SK-N-SH treated with all-trans-retinoic acid at 6 μM for 48 hours (cell line): ENCODE measurements at places on chromosomes 7 and 10.

DNA sequence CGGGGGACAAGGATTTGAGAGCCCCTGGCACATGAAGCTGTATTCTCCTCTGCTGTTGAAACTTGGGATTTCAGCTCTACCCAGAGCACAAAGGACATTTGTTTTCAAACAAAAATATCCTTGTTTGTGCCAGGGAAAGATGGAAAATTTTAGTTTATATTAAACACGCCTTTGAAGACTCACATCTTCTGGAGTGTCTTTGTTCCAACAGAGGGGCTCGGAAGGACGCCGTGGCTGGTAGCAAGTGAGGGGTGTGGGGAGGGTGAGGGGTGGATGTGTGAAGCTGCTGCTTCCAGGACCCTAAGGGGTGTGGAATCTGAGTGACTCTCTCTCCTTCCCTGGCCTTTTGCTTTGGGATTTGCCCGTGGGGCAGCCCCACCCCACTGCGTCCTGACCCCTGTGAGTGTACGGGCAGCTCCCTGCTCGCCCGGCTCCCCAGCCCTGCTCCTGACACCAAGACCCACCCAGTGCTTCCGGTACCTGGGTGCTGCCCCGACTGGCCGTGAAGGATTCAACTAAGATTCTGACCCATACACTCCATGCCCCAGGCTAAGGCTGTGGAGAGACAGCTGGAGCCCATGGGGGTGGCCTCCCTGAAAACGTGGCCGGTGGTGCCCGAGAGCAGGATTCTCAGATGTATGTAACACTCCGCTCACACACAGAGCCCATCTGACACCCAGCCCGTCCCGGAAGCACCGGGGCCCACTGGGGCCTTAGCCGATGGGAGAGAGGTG lies 59.6 kb downstream of the ZRANB1 start:
- ATAC-seq: no peak

DNA sequence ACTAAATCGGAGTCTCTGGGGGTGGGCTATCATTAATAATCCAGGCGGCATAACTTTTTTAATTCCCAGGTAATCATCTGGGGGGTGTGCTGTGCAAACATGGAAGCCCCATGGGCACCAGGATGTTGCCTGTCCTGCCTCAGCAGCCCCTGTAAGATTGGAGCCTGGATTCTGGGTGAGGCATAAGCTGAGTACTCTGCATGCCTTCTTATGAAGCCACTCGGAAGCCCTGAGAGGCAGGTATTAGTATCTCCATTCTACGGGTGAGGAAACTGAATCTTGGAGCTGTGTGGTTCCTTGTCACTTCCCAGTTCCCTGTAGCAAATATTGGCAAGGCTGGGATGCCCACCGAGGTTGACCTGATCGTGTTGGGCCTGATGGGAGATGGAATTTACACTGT lies 7.4 kb upstream of the OPN4 start:
- no peak for ATAC-seq

DNA sequence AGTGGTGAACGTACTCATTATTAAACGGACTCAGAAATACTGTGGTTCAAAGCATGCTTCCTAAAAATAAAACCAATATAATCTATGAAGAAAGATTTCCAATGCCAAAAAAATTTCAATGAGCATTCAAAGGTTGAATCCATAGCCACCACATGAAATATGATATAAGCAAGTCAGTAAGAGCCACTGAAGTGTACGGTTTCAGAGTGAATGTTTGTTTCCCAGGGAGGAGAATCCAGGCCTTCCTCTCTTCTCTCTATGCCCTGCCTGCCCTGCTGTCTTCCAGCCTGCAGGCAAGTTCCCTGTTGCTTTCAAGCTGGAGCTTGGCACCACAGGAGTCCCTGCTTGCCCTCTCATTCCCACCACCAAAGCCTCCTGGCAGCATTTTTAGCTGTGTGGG lies 1171.6 kb upstream of the C7orf33 start:
- ATAC-seq: peak; percentile 46; the same call in 2 of the 3 replicates

GRCh38 chr7:105015390-105015965 lies 1.5 kb downstream of the KMT2E start:
- no peak for ATAC-seq

DNA sequence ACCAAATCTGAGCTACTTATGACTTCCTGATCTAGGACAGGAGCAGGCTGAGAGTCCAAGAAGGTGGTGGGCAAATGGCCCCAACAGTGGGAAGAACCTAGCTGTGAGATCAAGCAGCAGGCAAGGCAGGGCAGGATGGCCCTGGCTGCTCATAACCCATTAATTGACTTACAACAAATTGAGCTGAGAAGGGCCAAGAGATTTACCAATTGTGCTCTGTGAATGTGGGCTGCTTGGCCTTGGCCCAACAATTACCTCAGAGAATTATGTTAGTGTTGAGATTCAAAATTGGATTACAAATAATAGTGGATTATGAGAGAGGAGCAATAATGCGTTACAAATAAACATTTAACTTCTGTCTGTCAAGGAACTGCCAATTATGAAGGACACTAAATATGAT lies 956.5 kb downstream of the KCNMA1 start:
- ATAC-seq: no peak

- peak; percentile 75 for ATAC-seq
Measured at GRCh38 chr10:133134411-133135115, 25.5 kb upstream of the KNDC1 start.

- no peak for ATAC-seq
Measured at GRCh38 chr10:100485801-100486495, 23.1 kb downstream of the WNT8B start.

DNA sequence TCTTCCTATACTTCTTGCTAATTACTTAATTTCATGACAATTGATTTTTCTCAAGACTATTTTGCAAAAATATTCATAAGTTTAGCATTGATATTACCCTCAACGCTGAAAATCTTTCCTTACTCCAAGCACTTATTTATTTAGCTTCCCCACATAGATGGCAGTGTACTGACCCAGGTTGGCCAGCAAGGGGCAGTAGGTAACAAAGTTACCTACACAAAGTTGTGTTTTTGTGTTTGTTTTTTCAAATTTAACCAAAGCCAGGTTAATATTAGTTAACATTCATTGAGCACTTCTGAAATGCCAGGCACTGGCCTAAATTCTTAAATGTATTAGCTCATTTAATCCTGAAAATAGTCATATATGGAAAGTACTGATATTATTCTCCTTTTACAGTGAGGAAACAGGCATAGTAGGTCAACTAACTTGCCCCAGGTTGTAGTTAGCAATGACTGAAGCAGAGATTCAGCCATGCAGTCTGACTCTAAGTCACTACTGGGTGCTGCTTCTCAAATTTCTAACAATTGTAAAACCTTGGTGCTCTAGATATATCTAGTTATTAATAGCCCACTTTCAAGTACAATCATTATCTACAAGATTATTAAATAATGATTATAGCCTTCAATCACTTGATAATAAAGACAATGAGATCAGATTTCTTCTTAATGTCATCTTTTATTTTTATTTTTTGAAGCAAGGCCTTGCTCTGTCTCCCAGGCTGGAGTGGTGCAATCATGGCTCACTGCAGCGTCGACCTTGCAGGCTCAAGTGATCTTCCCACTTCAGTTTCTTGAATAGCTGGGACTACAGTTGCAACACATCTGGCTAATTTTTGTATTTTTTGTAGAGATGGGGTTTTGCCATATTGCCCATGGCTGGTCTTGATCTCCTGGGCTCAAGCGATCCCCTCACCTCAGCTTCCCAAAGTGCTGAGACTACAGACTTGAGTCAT lies 5.8 kb upstream of the GGCT start:
- peak; percentile 82 for ATAC-seq

DNA sequence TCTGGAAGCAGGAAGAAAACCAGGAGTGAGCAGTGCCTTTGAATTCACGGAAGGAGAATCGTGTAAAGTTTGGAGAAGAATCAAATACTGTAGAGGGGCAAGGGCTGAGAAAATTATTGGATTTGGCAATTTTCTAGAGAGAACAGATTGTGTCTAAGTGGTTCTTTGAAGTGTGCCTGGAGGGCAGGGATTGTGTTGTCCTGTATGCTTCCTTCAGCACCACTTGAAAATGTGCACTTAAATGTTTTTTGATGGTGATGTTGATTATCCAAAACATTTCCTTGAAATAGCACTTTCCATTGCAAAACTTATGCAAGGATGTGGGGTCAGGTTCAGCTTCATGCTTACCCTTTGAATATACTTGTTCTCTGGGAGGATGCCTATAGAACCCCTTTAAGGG lies 360.2 kb downstream of the SORCS3 start:
- ATAC-seq: no peak

DNA sequence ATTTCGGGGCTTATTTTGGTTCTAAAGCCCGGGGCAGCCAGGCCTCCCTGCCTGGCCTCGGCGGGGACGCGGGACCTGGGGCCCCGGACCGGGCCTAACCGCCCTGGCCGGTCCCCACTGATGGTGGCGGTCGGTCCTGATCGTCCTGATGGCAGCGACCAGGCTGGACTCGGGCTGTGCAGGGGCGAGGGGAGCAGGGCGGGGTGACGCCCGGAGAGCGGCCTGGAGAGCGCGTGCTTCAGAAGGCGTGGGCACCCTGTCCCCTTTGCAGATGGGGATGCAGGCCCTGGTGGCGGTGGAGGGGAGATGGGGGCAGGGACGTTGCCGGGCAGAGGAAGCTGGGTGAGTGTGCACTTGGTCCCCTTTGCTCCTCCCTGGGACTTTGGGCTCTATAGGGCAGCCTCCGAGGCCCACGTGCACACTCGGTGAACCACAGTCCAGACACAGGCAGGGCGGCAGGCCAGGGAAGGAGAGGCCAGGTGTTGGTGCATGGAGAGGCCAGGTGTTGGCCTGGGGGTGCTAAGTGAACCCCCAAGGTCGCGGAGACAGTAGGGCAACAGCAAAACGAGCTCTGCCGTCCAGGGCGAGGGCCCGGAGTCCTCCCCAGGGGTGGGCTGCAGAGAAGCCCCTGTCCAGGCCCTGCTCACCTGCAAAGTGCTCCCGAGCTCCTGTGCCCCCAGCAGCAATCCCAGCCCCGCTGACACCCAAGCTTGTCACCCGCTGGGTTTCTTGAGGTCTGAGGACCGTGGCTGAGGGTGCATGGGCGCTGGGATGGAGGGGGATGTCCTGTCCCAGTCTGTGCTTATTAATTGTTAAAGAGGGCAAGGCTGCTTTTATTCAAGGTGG lies 42.4 kb upstream of the FAM20C start:
- ATAC-seq: peak; percentile 12

- ATAC-seq: peak; percentile 74
Measured at GRCh38 chr10:94133239-94133638, 139.5 kb downstream of the PLCE1 start.
